ENCODE measurements at places on chromosomes 1 and 21.
A peak's percentile ranks its signal among the peaks of the same experiment; 100 is the strongest.

DNA sequence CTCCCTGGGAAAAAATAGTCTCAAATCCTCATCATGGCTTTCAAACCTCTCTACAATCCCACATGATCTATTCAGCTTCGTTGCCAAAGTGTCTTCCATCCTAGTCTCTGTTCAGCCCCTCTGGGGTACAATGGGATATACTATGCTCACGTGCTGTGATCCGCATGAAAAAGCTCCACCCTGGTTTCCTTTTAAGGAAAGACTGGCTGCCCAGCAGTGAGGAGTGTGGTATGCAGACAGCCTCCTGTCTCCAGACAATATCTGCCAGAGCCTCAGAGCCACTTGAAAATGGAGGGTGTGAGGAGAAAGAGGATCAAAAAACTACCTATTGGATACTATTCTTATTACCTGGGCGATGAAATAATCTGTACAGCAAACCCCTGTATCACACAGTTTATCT is 194.5 kb downstream of the LHX8 start:
- no peak for DNase-seq

DNA sequence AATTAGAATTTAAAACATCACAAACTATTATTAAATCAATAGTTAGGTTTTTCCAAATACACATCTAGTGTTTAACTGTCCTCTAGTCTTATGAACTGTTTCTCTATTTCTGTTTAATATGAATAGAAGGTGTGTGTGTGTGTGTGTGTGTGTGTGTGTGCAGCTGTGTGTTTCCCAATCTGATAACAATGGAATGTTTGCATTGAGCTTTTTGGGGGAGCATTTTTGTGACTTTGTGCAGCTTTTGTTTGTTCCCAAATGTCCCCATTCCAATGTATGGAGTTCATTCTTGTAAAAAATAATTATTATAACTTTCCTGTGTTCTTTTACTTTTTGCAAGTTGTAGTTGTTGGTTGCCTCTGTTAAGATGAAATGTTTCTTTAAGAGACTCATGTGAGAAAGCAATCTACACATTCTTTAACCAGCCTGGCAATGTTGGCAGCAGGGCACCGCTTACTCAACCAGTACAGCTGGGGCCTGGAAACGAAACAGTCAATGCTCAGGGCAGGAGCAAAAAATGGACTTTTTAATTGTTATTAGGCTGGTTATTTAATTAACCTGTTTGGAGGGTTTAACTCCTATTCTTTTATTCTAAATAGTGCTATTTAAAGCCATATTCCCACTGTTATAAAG is 354.3 kb downstream of the SRGAP2C start:
- DNase-seq = no peak

DNA sequence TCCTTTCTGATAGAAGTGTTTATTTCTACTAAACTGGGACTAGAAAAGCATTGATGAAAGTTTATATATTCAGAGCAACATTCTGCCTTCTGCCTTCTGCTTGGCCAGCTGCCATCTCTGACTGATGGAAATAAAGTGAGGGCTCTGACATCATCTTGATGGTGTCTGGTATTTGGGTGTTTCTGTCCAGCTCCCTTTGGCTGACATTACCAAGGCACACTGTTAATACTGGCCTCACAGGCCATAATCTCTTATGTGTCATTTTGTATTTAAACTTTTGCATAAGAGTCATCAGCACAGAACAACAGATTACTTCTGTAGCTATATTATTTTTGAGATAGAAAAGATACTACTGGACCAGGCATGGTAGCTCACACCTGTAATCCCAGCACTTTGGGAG is 216.9 kb downstream of the RYR2 start:
- DNase-seq = no peak

DNA sequence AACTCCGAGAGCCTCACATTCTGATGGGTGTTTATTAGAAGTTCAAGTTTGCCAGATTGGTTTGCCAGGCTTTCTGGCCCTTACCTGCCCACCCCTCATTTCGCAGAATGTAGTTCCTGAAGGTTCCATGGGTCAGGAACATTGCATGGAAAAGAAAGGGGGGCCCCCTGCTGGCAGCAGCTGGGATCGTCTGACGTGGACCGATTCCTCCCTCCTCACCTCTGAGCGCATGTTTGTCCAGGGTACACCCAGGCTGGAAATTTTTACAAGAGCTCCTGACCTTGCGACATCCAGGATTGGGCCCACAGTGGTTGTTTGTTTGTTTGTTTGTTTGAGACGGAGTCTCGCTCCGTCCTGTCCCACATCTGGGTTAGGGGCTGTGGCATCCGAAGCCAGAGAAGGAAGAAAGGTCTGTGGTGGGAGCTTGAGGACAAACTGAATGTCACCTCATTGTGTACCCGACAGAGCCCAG is 126.0 kb upstream of the TMEM51 start:
- peak; percentile 25 for DNase-seq

- no peak for DNase-seq
Observed at GRCh38 chr1:119766374-119766794, 2.3 kb downstream of the HMGCS2 start.

DNA sequence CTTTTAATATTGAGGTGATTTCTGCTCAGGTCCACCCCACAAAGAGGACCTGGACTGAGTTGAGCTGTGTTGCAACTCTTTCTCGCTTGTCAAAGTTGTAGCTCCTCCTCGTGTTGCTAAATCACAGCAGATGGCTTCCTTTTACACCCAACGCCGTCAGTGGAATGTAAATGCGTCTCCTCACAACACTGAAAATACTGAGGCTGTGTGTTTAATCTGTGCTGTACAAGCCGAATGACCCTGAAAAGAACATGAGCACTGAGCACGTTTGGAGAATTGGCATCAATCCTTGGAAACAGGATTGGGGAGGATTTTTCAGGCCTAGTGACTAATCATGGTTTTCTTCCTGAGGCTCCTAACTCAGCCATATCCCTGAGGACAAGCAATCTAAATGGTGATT is 196.0 kb downstream of the CRB1 start:
- DNase-seq = no peak

DNA sequence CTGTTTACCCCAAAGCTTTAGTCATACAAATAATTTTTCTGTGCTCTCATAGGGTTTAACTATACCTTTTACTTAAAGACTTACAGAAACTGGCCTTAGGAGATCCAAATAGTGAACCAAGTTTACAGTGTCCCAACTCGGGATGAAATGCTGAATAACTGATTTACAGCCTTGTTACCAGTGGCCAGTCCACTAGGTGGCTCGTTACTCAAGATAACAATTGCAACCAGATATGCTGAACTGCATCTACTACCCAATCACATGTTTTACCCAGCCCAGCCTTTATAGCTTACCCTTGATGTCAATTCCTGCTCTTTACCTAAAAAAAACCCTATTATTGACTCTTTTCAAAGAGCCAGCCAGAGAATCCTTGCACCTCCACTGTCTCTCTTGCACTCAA is 1148.8 kb upstream of the ADGRL4 start:
- no peak for DNase-seq

GRCh38 chr1:58874757-58875755 is 91.2 kb upstream of the JUN start:
- no peak for DNase-seq

GRCh38 chr1:235999259-235999925 is 65.5 kb downstream of the NID1 start:
- peak; percentile 95 for DNase-seq

GRCh38 chr1:53031732-53032131 is 30.3 kb upstream of the PODN start:
- DNase-seq = no peak

- no peak for DNase-seq
Observed at GRCh38 chr1:81144240-81144825, 656.4 kb upstream of the ADGRL2 start.

DNA sequence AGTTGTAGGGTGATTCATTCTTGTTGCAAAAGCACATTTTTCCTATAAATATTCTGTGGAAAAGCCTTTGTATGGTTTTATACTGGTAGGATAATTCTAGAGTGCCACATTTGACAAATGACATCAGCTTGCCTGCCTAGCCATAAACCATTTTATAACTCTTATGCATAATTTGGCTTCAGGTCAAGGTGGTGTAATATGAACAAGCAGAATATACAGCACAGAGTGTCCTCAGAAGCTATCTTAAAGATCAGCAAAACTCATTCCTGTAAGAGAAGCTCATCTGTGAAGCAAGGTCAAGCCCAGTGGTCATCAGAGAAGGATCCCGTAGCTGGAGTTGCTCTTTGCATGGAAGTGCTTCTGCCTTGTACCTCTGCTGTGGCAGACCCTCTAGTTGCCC is 24.0 kb upstream of the C1orf21 start:
- DNase-seq = no peak

- DNase-seq = no peak
Observed at GRCh38 chr1:31805318-31805717, 10.5 kb downstream of the SPOCD1 start.

- DNase-seq = no peak
Observed at GRCh38 chr1:183285746-183286145, 99.7 kb downstream of the LAMC2 start.

DNA sequence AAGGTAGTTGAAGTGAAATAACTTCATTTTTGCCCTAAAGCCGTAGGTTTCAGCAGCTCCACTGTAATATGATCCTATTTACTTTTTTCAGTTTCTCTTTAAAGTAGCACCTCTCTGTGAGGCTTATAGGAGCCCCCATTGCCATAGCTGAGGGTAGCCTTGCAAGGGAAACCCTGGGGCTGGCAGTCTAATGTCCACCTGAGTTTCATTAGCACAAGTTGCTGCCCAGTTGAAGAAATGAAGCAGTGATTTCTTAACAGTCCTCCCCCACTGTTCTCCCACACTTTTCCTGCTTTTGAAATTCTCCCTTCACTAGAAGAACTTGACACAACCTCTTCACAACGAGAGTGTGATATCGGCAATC is 1.5 kb downstream of the HMCN1 start:
- DNase-seq = no peak

GRCh38 chr1:170494369-170494768 is 37.6 kb upstream of the GORAB start:
- DNase-seq = no peak

DNA sequence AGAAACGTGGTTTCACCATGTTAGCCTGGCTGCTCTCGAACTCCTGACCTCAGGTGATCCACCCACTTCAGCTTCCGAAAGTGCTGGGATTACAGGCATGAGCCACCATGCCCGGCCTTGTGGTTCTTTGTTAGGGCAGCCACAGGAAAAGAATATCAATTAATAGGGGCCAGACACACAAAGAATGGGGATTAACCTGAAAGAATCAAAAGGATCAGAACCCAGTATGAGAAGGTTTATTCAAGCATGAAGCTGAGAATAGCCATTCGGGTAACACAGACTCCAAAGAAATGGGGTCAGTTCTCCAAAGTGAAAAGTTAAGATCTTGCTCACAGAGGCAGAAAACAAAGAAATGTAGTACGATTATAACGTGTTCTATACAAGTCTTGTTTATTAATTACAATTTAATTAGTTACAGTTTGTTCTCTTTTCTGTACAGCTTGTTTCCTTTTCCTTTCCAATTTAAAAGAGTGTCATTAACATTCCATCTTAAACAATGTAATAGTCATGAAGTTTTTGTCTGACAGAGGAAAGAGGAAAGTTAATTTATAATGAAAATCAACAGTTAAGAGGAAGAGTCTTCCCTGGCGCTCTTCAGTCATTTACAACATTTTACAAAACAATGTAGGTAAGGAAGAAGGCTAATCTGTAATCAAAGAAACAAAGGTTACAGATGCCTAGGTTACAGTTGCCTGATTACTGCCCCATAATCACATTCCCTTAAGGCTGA is 51.3 kb upstream of the SLC45A1 start:
- DNase-seq = no peak

GRCh38 chr1:181090641-181091126 is 2.2 kb downstream of the IER5 start:
- peak; percentile 78 for DNase-seq

- DNase-seq = no peak
Observed at GRCh38 chr1:116288201-116288598, 84.8 kb upstream of the ATP1A1 start.

DNA sequence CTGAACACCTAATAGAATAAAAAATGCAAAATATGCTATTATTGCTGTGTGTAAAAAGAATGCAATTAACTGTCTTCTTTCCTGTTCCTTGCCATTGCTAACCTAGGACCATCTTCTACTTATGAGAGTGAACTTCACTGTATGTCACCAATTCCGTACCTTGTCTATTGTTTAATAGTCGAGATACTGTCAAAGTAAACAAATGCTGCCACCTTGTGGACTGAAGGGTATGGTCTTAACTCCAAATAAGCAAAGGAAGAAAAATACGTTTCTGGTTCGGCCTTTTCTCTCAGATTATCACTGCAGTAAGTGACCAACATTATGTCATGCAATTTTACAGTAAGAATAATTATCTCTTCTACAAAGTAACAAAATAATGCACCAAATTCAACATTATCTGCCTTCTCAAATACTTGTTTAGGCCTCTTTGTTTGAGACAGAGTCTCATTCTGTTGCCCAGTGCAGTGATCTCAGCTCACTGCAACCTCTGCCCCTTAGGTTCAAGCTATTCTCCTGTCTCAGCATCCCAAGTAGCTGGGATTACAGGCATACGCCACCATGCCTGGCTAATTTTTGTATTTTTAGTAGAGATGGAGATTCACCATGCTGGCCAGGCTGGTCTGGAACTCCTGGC is 133.4 kb downstream of the COP1 start:
- peak; percentile 52 for DNase-seq

GRCh38 chr1:165476776-165477175 is 31.9 kb upstream of the RXRG start:
- DNase-seq = no peak

DNA sequence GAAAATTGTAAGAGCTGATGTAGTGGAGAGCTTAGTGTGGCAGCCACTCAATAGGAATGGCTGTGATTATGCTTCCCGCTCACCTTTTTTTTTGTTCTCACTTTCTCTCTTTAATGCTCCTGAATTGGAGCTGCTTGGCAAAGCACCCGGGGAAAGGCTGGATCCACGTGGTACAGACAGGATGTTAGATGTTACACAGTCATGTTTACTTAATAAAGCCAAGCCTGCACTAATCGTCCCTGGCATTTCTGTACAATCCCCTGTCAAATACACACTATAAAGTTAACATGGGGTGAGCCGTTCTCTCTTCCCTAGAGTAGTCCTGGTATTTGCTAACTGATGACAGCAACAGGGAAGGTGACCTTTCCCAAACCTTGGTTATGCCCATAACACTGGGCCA is 187.8 kb downstream of the ZSCAN20 start:
- DNase-seq = no peak

- DNase-seq = no peak
Observed at GRCh38 chr1:46539972-46540371, 11.5 kb downstream of the KNCN start.

- peak; percentile 81 for DNase-seq
Observed at GRCh38 chr1:43227143-43227764, 42.5 kb upstream of the TMEM125 start.

DNA sequence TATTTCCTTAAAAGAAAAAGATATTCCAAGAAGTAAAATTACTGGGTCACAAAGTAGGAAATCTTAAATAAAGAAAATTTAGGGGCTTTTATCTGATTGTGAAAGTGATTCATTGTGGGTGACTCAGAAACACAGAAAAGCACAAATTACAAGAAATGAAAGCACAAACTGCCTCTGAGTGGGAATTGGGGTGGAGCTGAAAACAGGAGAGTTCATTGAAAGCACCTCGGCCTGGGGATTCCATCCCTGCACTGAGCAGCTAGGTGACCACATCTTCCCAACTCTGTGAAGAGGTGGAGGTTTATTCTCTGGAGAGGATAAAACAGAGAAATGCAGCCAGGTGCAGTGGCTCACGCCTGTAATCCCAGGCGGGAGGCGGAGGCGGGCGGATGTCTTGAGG is 7.4 kb downstream of the GJA4 start:
- DNase-seq = peak; percentile 41

GRCh38 chr1:110106013-110106941 is 6.0 kb upstream of the UBL4B start:
- peak; percentile 66 for DNase-seq
